ENCODE measurements at places on chromosomes 11 and 22.
A peak's percentile ranks its signal among the peaks of the same experiment; 100 is the strongest.

- H3K27me3 ChIP-seq, result peaks cover 34% of the 10 kb centered on the region
- no peaks in the 10 kb centered on the region for H3K36me3 ChIP-seq
- no peaks in the 10 kb centered on the region for H3K4me1 ChIP-seq
- H3K4me3 ChIP-seq, result no peak overlapping the region
- DNase-seq, result no peak
- H3K27ac ChIP-seq, result no peak overlapping the region
Observed at GRCh38 chr22:47367993-47368945, 605.8 kb downstream of the TBC1D22A start.

- H3K27me3 ChIP-seq, result no peaks in the 10 kb centered on the region
- H3K36me3 ChIP-seq, result no peaks in the 10 kb centered on the region
- H3K27ac ChIP-seq, result no peak overlapping the region
- H3K4me1 ChIP-seq, result no peaks in the 10 kb centered on the region
Observed at GRCh38 chr11:70834277-70834940, 418.0 kb downstream of the SHANK2 start.

GRCh38 chr11:118491041-118491440, 36.2 kb upstream of the TTC36 start:
- no peaks in the 10 kb centered on the region for H3K27me3 ChIP-seq
- no peak overlapping the region for H3K4me3 ChIP-seq
- DNase-seq, result no peak
- no peaks in the 10 kb centered on the region for H3K4me1 ChIP-seq
- no peak overlapping the region for H3K27ac ChIP-seq
- peaks cover 100% of the 10 kb centered on the region for H3K36me3 ChIP-seq

GRCh38 chr22:21938906-21939305, 13.7 kb downstream of the PPM1F start:
- H3K4me3 ChIP-seq, result peak overlapping the region; percentile 68
- no peaks in the 10 kb centered on the region for H3K36me3 ChIP-seq
- DNase-seq, result no peak
- no peaks in the 10 kb centered on the region for H3K27me3 ChIP-seq

DNA sequence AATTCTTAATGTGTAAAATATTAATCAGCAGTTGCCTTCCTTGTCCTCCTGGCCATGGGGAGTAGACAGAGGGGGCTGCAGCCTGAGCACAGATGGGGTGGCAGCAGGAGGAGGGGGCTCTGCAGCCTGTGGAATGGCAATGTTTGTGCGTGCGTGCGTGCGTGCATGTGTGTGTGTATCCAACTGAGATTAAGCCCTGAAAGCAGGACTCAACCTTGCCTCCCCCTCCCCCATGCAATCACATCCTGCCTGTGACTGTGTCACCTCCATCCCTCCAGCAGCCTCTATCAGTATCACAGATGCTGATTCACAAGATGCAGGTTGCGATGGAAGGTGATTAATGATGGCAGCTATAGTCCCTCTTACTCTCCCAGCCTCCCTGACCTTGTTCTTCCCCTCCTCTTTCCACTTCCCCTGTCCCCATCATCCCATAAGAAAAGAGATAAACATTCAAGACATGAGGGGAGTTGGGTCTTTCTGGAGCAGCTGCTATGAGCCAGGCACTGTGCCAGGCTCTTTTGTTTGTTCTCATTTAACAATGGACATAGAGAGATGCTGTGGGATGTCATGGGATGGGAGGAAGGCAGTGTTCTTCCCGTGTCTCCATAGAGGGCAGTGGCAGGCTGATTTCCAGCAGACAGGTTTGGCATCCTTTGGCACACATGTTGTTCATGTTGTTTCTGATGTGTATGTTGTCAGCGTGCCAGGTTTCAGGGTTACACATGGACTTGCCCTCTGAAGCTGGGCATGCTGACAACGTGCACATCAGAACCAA, 43.8 kb upstream of the NECTIN1 start:
- no peaks in the 10 kb centered on the region for H3K36me3 ChIP-seq
- no peak overlapping the region for H3K27ac ChIP-seq
- H3K4me3 ChIP-seq, result no peak overlapping the region
- no peaks in the 10 kb centered on the region for H3K27me3 ChIP-seq
- H3K4me1 ChIP-seq, result no peaks in the 10 kb centered on the region
- DNase-seq, result no peak

- no peaks in the 10 kb centered on the region for H3K36me3 ChIP-seq
- no peak overlapping the region for H3K4me3 ChIP-seq
- no peaks in the 10 kb centered on the region for H3K27me3 ChIP-seq
- H3K4me1 ChIP-seq, result no peaks in the 10 kb centered on the region
- H3K27ac ChIP-seq, result no peak overlapping the region
Observed at GRCh38 chr11:88813233-88813915, 252.4 kb downstream of the GRM5 start.

- H3K36me3 ChIP-seq, result peaks cover 70% of the 10 kb centered on the region
- DNase-seq, result no peak
- no peaks in the 10 kb centered on the region for H3K4me1 ChIP-seq
- no peak overlapping the region for H3K4me3 ChIP-seq
- no peak overlapping the region for H3K27ac ChIP-seq
- no peaks in the 10 kb centered on the region for H3K27me3 ChIP-seq
Observed at GRCh38 chr22:19041704-19042074, 80.5 kb downstream of the DGCR2 start.

- no peak for DNase-seq
- H3K27me3 ChIP-seq, result no peaks in the 10 kb centered on the region
- no peak overlapping the region for H3K27ac ChIP-seq
Observed at GRCh38 chr11:20457934-20458680, 70.6 kb downstream of the PRMT3 start.

DNA sequence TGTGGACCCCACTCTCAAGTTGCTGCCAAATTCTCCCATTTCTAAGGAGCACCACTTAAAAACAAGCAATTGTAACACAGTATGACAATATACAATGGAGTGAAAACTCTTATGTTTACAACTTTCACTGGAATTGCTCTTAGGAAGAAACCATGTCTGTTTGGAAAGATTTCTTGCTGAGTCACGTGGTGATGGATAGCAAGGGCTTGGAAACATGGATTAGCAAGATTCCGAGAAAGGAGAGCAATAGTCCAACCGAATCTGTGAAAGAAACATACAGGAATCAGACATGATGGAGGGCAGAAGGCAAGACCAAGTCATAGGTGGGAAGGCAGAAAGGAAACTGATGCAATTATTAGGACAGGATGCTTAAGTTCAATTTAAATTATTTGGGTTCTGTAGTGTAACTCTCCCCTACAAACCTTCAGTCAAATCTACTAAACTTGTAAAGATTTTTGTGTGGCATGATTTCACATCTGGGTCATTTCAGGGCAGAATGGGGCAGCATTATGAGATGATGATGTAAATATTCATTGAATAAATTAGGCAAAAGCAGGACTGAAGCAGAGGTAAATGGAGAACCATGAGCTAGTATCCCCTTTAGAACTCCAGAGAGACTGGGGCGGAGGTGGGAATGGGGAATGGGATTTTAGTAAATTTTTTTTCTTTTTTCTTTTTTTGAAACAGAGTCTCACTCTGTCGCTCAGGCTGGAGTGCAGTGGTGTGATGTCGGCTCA, 27.8 kb upstream of the THY1 start:
- H3K27ac ChIP-seq, result no peak overlapping the region
- H3K27me3 ChIP-seq, result no peaks in the 10 kb centered on the region
- no peak for DNase-seq
- H3K4me3 ChIP-seq, result no peak overlapping the region
- peaks cover 13% of the 10 kb centered on the region for H3K4me1 ChIP-seq

Data from esophagus squamous epithelium (tissue), 5 donors.